ENCODE measurements at places on chromosomes 2 and 18.
A peak's percentile ranks its signal among the peaks of the same experiment; 100 is the strongest.

DNA sequence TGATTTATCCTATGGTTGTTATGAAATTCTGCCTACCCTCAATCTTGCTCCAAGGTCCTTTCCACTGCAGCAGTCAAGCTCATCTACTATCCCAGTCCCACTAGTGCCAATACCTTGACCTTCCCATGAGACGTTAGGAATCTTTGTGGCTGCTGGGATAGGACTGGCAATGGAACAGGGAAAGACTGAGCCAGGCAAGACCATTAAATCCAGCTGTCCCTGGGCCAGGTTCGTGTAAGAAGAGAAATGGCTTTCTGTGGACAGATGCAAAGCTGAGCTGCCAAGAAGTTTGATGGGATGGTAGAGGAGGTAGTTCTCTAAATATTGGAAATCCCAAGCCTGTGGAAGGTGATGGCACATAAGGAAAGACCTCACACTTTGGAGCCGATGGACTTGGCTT, 50.1 kb upstream of the TMEM17 start:
- DNase-seq = no peak

GRCh38 chr18:37564711-37565100, 892 bp downstream of the CELF4 start:
- no peak for DNase-seq

DNA sequence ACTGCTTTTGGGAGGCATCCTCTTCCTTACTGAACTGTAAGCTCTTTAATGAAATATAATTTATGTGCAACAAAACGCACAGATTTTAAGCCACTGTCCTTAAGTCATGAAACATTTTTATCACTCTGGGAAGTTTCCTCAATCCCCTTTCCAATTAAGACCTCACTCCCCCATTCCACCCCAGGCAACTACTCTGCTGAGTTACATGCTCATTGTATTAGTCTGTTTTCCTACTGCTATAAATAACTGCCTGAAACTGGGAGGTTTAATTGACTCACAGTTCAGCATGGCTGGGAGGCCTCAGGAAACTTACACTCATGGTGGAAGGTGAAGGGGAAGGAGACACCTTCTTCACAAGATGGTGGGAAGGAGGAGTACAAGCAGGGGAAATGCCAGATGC, 46.5 kb upstream of the KCNE4 start:
- DNase-seq = no peak

GRCh38 chr2:191318037-191318728, 73.0 kb downstream of the MYO1B start:
- no peak for DNase-seq

GRCh38 chr2:183543222-183543621, 419.0 kb downstream of the NUP35 start:
- DNase-seq = no peak

DNA sequence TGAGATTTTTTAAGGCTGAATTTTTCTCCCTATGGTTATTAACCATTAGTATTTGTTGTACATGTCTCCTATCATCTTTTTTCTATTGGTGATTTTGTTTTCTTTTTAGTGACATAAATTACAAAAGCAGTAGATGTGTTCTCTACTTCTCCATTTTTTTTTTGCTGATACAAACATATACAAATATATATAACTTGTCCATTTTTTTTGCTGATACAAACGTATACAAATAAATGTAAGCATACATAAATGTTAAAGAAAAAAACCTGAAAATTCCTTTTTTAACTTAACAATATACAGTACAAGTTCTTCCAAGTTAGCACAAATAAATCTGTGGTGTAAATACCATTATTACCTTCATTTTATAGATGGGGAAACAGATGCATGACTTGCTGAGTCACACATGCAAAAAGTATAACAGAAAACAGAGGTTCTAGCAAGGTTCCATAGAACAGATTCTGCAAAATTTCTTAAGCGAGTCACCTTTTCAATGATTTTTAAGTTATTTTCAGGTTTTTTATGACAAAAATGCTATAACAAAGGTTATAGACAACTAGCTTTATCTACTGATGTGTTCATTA, 2.1 kb downstream of the MSGN1 start:
- no peak for DNase-seq

GRCh38 chr2:73993778-73994177, 9.1 kb downstream of the TET3 start:
- DNase-seq = no peak

- DNase-seq = no peak
These were observed 601.6 kb upstream of the PKDCC start for GRCh38 chr2:41446266-41446665.

DNA sequence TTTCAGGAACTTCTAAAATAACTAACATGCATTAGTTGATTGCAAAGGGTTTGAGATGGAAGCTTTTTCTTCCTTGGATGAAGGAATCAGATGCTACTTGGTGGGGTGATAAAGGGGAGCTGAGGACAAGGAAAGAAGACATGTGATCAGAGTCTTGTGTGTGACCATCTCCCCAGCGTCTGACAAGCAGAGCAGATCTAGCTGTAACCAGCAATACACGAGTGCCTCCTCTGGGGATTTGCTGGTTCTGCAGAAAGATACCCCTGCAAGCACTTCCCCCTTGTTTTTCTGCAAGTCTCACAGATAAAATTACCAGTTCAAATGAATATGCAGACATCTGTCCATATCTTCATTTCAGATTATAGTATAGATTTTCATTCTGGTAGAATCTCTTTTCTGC, 2.7 kb downstream of the CDH7 start:
- DNase-seq = no peak

GRCh38 chr2:3914241-3914640, 210.9 kb downstream of the DCDC2C start:
- no peak for DNase-seq

GRCh38 chr2:86256300-86256699, 57.0 kb downstream of the MRPL35 start:
- no peak for DNase-seq

- DNase-seq = no peak
These were observed 54.0 kb downstream of the PELI1 start for GRCh38 chr2:64090264-64090663.

GRCh38 chr18:77062518-77063003, 70.0 kb downstream of the MBP start:
- peak; percentile 53 for DNase-seq
